ENCODE measurements at places on chromosomes 12 and 14.

GRCh38 chr12:56317675-56318074 lies 1.9 kb upstream of the CNPY2 start:
- no peak for DNase-seq

DNA sequence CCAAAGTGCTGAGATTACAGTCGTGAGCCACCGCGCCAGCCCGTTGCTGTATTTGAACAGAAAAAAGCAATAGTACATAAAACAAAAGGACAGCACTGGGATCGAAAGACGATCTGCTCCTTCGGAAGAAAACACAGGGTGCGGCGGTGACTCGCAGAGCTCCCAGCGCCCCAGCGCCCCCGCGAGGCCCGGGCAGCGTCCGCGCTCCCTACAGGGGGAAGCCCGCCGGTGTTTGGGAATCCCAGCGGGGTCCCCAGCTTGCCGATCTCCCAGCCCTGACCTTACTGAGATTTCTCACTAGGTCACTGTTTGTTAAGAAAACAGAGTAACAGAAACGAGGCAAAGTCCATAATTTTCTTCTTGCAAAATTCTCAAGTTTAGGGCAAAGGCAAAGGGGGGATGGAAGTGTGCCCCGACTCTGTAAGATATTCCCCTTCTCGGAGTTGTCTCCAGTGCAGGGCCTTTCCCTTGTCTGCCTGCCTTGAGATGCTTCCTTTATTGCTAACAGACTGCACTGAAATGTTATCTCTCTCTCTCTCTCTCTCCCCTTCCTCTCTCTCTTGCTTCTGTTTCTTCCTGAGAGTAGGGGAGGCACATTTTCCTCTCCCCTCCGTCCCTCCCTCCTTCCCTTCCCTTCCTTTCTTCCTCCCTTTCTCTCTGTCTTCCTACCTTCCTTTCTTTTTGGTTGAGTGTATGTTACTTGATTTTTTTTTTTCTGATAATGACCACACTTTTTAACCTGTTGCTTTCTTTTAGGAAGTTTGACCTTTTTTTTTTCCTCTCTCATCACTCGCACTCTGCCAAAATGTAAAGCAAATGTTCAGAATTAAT lies 91.9 kb downstream of the TMEM30B start:
- DNase-seq: no peak

DNA sequence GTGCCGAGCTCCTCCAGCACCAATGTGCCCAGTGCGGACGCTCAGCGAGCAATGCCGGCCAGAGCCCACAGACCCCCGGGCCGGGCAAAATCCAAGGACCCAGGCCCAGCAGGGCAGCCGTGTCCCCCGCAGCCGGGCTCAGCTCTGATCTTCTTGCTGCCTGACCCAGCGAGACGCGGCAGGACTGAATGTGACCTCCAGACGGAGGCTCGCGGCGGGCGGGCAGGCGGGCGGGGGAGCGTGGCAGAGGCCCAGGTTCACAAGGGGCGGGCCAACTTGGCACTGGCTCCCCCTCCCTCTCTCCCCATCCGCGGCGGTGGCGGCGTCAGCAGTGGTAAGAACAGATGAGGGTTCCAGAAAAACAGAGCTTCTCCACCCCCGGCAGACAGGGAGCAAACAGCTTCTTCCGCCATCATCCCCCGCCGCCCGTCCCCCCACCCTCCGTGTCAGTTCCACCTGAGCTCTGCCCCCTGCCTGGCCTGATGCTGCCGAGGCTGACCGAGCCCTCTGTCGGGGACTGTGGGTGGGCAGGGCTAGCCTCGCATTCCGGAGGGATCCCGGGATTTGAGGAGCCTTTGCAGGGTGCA lies 94.3 kb downstream of the RFLNA start:
- peak; percentile 80 for DNase-seq

GRCh38 chr12:91381309-91381804 lies 198.7 kb upstream of the DCN start:
- no peak for DNase-seq

GRCh38 chr12:118981285-118982211 lies at the start of gene SRRM4:
TSS of gene SRRM4 (plus strand) at chr12:118981541. CDS start at chr12:118981883, 342 bp downstream.
- DNase-seq: peak; percentile 49

- no peak for DNase-seq
Observed at GRCh38 chr12:58459191-58459590, 461.1 kb downstream of the LRIG3 start.

- DNase-seq: no peak
Observed at GRCh38 chr14:55976219-55976618, 142.0 kb upstream of the PELI2 start.

DNA sequence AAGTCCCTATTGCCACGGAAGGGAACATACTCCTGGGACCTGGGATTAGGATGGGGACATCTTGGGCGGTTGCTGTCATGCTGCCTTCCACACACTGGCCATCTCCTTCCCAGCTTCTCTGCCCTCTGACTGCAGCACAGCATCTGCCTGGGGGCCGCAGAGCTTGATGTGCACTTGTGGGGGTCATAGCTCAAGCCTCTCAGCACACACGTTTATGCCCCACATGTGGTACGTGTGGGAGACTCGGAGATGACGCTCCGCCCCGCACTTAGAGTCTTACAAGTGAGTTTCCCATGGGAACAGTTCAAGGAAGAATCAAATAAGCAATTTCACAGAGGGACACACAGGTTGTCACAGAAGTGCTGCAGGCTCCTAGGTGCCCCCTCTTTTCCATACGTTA lies 8.6 kb downstream of the ACADS start:
- no peak for DNase-seq

DNA sequence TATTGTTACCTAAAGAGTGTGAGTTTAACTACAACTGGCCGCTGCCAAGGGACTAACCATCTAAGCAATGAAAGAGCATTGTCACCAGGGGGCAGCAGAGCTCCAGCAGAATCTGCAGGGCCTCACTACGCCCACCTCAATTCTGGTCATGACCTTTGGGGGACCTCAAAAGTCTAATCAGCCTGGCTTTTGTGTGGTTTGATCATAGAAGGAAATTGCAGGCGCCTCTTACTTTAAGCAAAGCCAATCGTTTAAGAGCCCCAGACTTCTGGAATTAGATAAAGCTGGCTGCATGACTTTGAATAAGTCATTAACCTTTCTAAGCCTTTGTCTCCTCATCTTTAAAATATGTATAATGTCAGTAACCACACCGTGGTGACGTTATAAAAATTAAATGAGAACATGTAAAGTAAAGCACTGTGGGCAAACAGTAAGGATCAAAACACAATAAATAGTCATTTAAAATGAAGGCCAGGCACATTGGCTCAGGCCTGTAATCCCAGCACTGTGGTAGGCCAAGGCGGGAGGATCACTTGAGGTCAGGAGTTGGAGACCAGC lies 58.6 kb downstream of the TBX3 start:
- no peak for DNase-seq

DNA sequence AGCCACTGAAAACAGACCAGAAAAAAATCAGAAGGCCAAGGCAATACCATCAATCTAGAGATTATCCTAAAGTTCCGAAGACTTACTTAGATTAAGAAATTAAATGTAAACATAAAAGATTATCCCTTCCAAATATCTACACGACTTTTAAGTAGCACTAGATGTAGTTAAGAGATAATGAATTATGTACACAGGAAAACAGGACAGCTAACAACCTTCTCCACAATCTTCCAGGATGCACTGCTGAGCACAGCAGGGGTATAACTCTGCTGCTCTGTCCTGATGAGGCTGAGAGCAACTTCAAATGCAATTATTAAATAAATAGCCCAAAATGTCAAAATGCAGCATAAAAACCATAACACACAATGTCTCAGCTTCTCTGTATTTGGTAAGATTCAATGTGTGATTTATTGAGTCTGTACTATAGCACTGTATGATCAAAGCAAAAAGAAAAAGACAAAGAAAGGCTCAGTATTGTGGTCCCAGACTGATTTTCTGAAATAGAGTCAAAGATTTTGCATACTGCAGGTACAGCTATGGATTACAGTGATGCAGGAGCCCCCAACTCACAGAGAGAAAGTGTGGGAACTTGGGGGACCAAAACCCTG lies 56.9 kb downstream of the TMTC1 start:
- no peak for DNase-seq

- DNase-seq: no peak
Observed at GRCh38 chr12:10701131-10701681, 21.9 kb downstream of the YBX3 start.

- DNase-seq: no peak
Observed at GRCh38 chr12:53981634-53982565, 3.0 kb upstream of the HOXC10 start.

GRCh38 chr12:106643000-106643399 lies 60.2 kb downstream of the RFX4 start:
- no peak for DNase-seq

DNA sequence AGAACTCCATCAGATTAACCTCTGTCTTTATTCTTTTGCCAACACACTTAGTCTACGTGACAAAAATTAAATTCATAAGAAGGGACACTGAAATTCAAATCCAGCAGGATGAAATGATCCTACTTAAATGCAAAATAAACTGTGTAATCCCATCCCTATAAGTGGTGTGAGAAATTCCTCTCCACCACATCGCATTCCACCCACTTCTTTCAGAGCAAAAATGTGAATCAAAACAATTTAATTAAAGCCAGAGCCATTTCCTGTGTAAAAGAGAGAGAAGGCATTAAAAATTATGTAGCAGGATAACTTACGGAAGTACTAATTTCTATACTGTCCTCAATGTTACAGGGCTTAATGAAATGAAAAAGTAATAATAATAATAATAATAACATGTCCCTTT lies 844.3 kb downstream of the GALC start:
- no peak for DNase-seq

- DNase-seq: no peak
Observed at GRCh38 chr14:71361336-71361735, 454.1 kb downstream of the PCNX1 start.

GRCh38 chr12:42162193-42162592 lies 17.5 kb upstream of the GXYLT1 start:
- DNase-seq: no peak

DNA sequence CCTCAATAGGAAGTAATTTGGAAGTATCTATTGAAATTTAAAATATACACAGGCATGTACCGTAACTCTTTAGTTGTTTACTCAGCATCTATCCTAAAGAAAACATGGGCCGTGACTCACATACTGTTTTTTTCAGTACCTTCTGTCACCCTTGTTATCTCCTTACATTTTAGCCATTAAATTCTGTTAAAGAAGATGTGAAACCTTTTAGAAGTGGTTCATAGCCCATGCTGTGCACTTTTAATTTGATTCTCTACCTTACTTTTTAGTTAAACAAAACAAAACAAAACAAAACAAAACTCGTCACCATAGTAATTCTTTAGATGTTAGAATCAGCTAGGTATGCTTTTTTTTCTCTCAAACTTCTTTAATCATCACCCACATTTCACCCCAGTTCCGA lies 494.4 kb upstream of the RGS6 start:
- no peak for DNase-seq

GRCh38 chr12:15526033-15526432 lies 203.7 kb downstream of the PTPRO start:
- DNase-seq: no peak

DNA sequence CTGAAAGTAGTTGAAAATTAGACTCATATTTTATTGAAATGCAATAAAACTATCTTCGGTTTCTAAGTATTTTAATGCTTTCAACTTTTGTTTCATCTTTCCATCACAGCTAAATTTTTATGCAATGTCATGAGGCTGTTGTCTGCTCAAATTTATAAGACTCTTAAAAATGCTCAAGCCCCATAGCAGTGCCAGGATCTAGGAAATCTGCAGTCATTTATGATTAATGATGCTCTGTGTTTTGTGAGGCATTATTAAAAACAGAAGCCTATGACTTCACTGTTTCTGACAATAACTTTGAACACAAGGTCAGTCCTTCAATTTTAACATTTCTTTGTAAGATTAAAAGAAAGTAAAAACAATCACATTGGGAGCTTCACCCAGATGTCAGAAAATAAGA lies 112.5 kb downstream of the ALX1 start:
- no peak for DNase-seq

DNA sequence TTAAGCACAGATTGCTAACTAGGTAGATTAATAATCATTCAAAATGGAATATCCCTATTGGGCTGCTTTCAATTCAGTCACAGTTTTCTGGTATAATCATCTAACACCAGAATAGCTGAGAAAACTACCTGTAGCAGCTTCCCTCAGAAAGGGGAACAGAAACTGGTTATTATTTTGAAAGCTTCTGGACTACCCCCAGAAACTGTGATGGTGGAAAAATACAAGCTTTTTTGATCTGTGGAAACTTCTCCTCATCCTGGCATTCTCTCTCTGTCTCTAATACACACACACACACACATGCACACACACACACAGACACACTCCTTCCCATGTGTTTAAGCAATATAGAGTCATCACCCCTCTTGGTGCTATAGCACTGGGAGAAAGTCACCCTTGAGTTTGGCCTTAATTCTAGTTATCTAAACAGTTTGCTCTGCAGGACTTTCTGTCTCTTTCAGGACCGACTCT lies 251.5 kb upstream of the LMO3 start:
- no peak for DNase-seq

DNA sequence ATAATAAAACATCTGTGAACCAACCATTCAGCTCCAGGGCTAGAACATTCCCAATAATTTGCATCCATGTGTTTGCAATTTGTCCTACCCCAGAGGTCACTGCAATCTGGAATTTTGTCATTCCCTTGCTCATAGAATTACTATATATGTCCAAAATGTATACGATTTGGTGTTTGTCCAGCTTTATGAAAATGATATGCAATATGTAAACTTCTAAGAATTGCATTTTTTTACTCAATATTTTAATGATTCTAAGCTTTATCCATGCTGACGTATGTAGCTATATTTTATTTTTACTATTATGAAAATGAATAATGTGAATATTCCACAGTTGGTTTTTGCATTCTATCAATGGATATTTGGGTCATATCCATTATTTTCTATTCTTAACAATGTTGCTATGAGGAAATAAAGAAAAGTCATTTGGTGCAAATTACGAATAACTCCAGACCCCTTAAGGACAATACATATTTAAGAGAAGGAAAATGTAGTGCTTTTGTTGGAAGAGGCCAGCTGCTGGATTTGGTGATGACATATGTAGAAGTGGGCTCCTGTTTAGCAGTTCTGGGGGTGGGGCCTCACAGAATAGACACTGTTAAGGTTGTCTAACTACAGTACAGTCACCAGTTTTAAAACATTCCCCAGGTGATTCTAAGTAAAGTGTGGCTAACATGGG lies 139.4 kb downstream of the SLC38A4 start:
- no peak for DNase-seq

DNA sequence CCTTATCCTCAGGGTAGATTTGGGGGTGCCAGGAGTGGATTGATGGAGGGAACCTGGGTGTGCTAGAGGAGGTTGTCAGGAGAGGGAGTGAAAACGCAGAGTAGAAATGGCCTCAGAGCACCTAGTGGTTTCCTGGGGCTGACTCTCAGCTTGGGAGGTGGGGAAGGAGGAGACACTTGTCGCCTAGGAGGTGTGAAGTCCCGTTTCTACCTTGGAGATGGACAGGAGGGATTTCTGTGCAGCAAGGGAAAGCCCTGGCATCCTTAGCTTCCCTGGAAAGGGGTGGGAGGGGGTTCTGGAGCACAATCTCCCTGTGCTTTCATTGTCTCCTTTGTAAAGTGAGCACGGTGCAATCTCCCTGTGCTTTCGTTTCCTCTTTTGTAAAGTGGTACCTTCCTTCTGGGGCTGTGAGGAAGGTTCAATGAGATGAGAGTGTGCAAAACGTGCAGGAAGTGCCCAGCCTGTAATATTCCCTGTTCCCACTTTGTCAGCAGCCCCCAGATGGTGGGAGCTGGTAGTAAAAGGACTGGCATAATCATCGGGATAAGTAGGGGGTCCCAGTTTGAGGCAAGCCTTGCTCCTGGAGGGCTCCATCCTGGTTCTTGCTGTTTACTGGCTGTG lies 1.6 kb downstream of the OAS3 start:
- no peak for DNase-seq
